ENCODE measurements at places on chromosomes 1 and 21.

DNA sequence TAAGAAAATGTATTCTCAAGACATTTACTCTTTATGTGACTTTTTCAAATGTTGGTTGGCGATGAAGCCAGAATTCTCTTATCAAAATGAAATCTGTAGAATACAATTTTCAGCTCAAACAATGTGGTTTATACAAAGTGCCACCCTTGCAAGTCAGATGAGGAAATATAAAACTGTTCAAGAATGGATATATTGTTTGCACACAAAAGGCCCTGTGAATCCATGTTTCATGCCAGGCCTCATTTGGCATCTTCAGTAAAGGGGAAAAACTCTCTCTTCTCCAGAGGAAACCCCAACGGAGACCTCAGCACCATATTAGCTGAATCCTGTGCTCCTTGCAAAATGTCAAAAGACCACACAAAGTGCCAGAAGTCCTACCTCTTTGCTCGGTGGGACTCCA, 310.4 kb downstream of the RRAGC start:
- no peak for DNase-seq

DNA sequence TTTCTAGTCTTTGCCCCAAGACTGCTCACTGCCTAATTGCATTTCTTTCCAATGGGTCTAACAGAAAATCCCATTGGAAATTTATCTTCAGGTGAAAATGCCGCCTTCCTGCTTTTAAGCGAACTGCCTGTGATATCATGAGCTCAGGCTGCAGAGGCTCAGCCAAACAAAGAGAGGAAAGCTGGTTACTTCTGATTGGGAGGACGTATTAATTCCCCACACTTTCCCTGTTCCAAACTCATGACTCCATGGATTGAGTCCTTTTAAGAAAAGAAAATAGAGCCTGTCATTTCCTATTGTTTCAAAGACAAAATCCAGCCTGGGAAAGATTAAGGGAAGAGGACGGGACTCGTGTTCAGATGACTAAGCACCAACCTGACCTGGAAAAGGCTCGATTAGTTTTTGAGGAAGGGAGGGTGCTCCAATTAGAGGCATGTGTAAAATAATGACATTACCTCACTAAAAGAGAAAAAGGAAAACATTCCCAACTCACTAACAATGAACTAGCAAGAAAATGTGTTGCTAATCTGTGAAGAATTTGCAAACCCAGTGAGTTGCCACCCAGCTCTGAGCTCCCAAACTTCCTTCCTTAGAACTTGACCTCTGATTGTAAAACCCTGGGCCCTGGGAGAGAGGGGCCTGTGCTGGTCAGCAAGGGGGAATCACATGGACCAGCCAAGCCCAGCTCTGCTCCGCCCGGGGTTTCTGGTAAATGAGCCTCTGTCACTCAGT, 61.2 kb downstream of the TCP10L start:
- peak; percentile 72 for DNase-seq

- DNase-seq, result peak; percentile 72
Observed at GRCh38 chr1:85278853-85279314, 2.5 kb upstream of the BCL10 start.

GRCh38 chr21:42861848-42862400, 17.4 kb downstream of the WDR4 start:
- DNase-seq, result no peak

GRCh38 chr1:30968220-30968971, 59.8 kb upstream of the SDC3 start:
- DNase-seq, result no peak

DNA sequence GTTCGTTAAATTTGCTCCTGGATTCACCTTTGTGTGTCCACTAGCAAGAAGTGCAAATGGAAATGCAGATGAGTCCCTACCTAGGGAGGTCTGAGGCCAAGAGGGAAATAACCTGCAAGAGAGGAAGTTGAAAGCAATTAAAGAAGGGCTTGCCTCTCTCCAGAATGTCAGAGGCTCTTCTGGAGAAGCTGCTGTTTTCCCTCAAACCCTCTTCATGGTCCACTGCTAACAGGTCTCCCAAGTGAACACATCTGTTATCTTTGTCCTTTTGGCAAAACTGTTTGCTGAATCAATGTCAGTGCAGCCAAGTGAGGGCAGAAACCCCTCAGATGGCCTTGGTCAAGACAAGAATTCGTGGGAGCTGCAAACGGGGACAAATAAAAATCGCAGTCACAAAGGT, 177.3 kb upstream of the PLXNA2 start:
- no peak for DNase-seq

GRCh38 chr1:116284819-116285390, 88.1 kb upstream of the ATP1A1 start:
- no peak for DNase-seq

- peak; percentile 65 for DNase-seq
Observed at GRCh38 chr1:906600-907420, 16.9 kb upstream of the SAMD11 start.

- no peak for DNase-seq
Observed at GRCh38 chr1:3669421-3669821, 17.1 kb downstream of the TP73 start.

DNA sequence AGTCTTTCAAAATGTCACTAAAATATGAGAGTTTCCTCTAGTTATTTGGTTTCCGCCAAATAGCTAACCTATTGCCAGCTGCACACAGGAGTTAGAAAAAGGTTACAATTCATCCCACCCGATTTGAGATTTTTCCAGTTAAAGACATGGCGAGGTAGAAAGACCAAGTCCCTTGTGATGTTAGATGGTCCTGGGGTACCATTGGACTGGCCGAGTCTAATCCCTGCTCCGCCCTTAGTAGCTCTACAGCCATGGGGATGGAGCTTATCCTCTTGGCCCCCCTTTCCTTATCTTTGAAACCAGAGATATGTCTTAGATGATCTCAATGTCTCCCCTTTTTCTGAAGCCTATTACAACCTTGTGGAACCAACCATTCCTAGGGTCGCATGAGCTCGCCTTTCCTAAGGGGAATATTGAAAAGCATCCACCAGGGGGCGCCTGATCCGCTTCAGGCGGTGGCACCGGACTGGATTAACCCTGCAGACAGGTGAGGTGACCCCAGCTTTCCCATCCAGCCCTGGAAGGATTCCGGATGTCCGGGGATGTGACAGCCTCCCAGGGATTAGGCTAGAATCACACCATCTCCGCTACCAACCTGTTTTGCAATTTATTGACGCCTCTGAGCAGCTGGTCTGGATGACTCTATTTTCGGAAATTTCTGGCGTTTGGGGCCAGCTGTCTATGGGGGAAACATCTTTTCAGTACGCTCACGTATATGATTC, 68.3 kb upstream of the SIM2 start:
- DNase-seq, result peak; percentile 75

DNA sequence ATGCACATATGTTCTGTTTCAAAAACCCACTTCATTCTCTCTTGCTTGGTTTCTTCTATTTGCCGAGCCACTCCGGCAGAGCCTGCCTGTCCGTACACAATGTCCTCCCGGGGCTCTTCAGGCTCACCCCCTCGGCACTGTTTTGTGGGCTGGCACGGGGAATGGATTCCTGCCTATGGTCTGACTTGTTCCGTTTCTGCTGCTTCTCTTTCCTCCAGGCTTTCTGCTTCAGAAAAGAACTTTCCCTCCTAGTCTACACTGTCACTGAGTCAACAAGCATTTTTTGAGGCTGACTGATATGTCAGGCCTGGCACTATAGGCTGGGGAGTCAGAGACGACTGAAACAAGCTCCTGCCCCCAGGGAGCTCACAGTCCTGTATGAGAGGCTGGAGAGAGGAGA, 28.4 kb upstream of the SARS1 start:
- no peak for DNase-seq

GRCh38 chr1:103469801-103470200, 55.7 kb upstream of the RNPC3 start:
- no peak for DNase-seq

DNA sequence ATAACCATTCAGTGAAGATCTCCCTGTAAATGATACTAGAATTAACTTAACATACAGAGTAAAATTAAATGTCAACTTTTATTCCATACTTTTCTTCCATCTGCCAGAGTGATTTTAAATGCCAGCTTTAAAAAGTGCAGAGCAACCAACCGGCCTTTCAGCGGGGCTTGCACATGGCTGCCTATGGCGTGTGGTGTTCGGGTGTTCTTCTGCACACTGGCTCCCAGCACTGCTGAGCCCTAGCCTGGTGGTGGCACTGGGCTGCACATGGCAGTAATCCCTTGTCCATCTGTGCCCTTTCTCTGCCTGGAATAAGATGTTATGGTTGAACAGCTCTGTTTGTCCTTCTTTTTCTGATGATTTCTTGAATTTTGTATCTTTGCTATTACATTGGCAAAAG, 156.3 kb downstream of the SNX7 start:
- no peak for DNase-seq

GRCh38 chr1:173355281-173356031, 121.7 kb upstream of the PRDX6 start:
- DNase-seq, result no peak

DNA sequence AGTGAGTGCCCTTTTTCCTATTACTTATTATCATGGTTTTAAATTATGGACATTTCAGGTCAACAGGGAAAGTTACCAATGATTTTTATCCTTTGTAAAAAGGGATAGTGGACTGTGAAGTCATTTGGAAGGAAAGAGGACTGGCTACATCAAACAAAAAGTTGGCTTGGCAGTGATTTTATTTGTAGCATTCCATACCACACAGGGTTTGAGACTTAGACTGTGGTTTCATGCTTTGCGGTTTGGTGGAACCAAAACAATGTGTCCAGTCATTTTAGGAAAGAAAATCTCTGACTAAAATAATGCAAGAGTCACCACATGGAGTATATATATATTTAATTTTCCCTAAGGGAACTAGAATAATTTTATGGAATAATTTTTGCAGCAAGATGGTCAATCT, 239.5 kb downstream of the HMCN1 start:
- peak; percentile 51 for DNase-seq

DNA sequence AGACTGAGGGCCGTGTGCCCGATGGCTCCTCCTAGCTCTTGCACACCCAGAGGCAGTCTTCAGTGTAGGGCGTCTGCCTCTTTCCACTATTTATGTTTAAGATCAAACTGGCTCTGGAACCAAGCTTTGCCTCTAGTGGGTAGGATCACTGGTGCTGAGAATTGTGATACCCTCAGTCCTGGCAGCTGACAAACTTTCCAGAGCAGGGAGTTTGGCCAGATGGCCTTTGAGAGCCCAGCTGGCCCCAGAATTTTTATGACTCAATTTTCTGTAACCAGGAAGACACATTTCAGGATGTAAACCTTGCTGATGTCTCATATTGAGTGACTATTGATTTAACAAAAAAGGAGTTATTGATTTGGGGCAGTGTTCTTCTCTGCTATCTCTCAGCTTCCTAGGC, 6.7 kb downstream of the COQ8A start:
- DNase-seq, result no peak

DNA sequence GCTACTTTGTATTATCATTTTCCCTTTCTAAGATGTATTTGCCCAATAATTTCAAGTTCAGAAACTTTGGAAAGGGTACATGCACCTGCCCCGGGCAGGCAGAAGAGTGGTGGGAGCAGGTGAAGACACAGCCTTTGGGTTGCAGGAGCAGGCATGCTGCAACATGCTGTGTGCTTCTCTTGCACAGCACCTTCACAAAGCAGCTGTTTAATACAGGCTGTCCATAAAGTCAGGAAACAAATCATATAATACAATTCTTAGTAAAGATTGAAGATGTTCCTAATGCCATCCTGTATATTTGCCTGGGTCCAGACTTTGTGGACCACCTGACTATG, 182.9 kb downstream of the ZNF281 start:
- no peak for DNase-seq

DNA sequence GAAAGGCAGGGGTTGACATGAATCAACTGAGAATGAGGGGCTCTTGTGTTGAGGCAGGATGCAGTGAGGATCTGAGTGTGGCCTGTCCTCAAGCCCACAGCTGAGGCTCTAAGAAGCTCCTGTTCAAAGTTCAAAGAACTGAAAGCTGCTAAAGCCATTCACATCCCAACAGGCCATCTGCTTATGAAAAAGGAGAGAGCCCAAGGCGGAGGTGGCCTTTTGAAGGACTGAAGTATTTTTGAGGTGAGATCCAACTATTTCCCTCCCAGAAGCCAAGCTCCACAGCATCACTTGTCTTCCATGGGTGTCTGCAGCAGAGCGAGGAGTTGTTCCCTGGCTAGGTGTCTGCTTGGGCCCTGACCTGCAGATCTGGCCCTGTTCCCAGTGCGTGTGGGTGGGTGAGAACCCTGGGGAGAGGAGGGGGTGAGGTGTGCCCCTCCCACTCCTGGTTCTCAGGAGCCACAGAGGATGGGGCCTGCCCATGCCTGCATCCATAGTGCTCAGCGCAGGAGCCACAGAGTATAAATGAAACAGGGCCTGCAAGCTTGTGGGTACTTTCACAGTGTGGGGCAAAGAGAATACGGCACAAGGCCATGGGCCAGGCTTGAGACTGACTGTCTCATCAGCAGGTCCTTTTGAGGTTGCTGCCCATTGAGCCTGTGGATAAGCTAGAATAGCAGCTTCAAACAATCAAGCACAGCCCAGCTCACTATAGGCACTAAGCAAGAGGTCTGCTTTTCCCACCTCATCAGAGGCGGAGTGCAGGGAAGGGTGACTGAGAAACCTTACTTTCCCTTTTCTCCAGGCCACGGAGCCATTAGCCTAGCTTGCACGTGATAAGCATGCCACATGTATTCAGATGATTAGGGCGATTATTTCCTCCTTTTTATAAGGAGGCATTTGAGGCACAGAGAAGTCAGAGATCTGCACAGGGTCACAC, 15.7 kb downstream of the REG4 start:
- no peak for DNase-seq

- DNase-seq, result no peak
Observed at GRCh38 chr1:173137107-173137706, 69.9 kb downstream of the TNFSF4 start.

DNA sequence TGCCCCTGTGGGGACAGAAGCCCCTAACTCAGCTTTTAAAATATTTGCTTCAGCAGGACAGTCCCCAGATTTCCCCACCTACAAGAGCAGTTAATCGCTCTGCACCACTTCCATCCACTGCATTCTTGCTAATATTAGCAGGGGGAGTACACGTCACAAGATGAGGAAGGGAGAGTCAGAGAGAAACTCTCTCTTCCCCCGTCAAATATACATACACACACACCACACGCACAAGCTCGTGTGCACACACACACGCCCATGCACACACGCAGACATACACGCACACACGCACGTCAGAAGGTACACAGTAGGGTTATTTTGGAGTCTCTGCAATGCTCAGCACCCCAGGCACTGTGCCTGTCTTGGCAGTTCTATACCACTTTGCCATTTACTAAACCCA, 2.1 kb downstream of the CLCA1 start:
- DNase-seq, result no peak

All from AG20443 (cell line).